ENCODE measurements at places on chromosomes 11 and 22.
A peak's percentile ranks its signal among the peaks of the same experiment; 100 is the strongest.

GRCh38 chr11:132205496-132205895, 835.1 kb downstream of the NTM start:
- DNase-seq, result no peak

- no peak for DNase-seq
Observed at GRCh38 chr11:114972105-114972504, 293.8 kb downstream of the NXPE2 start.

DNA sequence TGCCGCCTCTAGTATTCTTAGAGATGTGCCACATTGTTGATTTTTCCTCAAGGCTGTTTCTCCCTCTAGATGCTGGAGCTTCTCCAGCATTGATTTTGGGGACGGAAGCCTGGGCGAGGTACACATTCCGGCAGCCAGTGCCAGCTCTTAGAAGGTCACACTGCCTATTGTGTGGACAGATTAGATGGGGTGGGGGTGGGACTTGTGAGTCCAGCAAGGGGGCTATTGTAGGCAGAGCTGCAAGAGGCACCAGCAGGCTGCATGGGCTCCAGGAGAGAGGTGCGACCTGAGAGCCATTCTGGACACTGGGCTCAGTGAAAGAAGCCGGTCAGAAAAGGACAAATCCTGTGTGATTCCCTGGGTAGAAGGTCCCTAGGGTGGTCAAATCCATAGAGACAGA, 12.4 kb downstream of the C11orf21 start:
- DNase-seq, result no peak

- DNase-seq, result peak; percentile 16
Observed at GRCh38 chr11:111905411-111905810, 6.2 kb downstream of the CRYAB start.

- DNase-seq, result no peak
Observed at GRCh38 chr11:55349032-55349431, 6.0 kb downstream of the OR4A16 start.

GRCh38 chr11:27295928-27296327, 67.1 kb downstream of the CCDC34 start:
- no peak for DNase-seq

DNA sequence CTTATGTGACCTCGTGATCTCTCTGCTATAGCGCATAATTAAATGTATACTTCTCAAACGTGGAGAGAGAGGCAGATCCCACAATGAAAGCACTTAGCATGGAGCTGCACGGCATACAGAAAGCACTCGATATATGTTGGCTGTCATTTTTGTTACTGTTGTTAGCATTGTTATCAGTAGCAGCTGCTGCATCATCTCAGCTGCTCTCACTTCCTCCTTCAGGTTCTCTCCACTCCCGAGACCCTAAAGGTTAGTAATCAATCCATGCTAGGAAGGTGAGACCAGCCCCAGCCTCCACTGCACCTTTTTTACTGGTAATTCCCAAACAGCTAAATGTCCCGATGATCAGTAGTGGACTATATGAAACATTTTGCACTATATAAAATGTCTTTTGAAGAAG, 13.4 kb upstream of the API5 start:
- no peak for DNase-seq

- DNase-seq, result no peak
Observed at GRCh38 chr11:9396752-9397151, 12.3 kb downstream of the IPO7 start.

DNA sequence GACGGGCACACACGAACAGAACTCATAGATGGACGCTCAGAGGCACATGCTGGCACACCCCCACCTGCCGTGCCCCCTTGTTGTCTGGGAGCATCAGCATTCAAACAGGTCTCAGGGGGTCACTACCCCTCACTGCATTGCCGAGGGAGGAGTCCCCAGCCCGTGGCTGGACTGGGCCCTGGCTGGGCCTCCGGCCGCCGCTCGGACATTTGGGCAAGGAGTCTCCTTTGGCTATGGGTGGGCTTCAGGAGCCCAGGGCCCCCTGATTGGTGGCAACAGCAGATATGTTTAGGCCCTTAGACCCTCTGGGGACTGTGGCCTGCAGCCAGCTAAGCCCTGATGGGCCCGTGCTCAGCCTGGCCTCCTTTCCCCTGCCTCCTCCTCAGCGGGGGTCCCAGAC, 41.9 kb downstream of the FLRT1 start:
- no peak for DNase-seq

- no peak for DNase-seq
Observed at GRCh38 chr11:17313349-17314231, 37.1 kb downstream of the NUCB2 start.

- no peak for DNase-seq
Observed at GRCh38 chr22:46577368-46578249, 40.2 kb upstream of the CELSR1 start.

DNA sequence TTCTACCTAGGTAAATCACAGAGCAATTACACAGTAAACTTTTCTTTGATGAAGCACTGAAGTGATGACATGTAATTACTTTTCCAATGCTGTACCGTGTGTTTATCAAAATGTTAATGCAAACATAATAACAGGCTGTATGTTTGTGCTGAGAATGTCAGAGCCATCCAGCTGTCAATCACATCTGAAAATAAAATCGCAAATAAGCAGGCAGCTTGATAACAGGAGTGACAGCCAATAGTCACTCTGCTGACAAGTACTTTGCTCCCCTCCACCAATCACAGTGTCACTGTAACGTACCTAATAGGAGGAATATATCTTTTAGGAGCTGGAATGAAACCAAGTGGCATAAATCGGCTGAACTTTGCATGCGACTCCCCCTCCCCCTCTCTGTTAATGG, 119.7 kb downstream of the KIRREL3 start:
- DNase-seq, result no peak

DNA sequence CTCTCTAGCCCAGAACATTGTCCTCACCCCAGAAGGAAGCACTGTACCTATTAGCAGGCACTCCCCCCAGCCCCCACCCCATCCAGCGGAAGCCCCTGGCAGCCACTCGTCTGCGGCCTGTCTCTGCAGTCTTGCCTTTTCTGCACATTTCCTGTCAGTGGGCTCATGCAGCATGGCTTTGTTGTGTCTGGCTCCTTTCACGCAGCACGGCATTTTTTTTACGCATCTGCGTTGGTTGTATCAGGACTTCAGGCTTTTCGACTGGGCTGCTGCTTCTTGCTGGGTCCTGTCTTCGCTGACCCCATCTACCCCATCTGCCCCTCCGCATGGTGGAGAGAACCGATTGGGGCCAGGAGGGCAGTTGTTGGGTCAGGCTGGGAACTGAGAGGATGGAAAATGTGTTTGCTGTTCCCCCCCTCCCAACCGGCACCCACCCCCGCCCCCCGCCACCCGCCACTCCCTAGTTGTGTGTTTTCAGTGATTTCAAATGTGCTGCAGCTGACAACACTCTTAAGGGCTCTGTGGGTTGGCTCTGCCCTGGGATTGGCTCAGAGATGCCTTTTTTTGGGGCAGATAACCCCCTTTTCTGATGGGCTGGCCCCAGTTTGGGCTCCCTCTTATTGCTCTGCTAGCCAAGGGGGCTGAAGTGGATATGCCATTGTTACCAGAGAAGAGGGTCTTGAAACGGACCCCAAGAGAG, 110.0 kb downstream of the KIAA1671 start:
- DNase-seq, result no peak

DNA sequence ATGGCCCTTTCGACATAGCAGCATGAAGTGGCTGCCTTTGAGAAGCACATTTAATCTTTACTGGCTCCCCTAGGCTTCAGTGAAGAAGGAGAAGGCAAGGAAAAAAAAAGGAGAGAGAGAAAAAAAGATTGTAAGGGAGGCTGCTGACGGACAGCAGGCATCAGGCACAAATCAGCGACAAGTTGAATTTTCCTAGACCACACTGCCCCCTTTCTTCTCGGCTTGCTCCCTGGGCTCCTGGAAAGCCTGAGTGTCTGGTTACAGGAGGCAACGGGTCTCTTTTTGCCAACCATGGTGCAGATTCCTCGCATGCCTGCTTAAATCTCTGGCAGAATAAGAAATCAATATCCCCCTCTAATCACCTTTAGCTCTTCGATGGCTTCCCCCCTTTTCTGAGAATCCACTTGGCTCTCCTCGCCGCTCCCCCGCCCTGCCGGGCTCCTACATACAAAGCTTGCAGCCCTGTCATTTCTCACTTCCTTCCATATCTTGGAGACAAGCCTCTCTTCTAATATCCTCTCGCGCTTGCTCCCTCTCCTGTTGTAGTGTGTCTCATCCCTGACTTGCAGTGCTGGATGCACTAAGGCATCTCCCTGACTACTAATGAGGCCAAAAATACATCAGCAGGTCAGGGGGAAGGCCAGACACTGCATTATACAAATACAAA, 14.3 kb downstream of the BLID start:
- DNase-seq, result no peak

GRCh38 chr11:101009690-101010055, 119.9 kb downstream of the PGR start:
- DNase-seq, result no peak

GRCh38 chr11:76694664-76695063, 24.1 kb upstream of the LRRC32 start:
- DNase-seq, result no peak

DNA sequence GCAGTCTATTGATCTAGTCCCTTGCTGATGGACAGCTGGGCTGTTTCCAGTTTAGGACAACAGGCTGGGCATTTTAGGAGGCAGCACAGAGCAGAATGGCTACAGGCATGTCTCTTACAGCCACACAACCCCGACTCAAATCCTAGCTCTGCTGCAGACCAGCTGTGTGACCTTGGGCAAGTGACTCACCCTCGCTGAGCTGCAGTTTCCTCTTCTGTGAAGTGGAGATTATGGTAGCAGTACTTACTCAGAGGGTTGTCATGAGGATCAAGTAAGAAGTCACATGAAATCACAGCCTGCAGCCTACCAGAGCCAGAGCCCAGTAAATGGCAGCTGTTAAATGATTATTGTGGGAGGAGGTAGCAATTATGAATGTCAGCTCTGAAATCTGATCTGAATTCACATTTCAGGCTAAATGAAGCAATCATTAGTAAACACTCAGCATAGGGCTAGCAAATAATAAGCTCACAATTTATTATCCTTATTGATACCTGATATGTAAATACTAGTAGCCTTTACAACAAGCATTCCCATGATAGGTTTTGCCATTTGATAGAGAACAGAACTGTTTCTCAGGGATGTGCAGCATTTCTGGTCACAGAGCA, 58.9 kb downstream of the MYEOV start:
- no peak for DNase-seq

- DNase-seq, result no peak
Observed at GRCh38 chr11:118921121-118921928, 4.4 kb downstream of the BCL9L start.

DNA sequence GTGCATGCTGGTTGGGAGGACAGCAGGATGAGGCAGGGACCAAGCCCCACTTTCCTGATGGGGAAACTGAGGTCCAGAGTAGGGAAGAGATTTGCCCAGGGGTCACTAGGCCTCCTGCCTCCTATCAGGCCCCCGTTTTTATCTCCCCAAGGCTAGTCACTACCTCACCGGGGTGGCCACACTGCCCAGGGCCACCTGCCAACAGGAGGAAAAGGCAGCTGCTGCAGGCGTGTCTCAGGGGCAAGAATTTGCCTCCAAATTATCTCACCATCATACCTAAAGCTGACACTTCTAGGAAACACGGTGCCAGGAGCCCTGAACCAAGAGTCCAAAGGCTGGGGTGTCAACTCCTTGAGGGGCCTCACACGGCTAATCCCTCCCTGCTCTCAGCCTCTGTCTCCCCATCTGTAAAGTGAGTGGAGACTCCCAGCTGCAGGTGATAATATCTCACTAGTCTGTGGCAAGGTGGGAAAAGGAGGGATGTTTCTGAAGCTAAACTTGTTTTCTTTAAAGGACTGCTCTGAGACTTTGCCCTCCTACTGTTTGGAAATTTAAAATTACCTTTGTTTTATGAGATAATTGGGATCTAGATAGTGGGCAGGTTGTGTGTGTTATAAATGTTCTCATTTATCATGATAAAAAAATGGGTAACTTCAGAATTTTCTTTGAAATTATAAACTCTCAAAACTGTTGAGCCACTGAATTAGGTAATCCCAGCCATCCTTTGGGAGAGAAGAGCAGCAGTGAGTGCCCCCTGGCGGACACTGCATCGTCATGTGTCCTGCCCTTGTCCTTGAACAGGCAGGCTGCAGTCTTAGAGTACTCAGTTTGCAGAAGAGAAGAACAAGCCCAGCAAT, 60.0 kb downstream of the MYO7A start:
- peak; percentile 90 for DNase-seq

DNA sequence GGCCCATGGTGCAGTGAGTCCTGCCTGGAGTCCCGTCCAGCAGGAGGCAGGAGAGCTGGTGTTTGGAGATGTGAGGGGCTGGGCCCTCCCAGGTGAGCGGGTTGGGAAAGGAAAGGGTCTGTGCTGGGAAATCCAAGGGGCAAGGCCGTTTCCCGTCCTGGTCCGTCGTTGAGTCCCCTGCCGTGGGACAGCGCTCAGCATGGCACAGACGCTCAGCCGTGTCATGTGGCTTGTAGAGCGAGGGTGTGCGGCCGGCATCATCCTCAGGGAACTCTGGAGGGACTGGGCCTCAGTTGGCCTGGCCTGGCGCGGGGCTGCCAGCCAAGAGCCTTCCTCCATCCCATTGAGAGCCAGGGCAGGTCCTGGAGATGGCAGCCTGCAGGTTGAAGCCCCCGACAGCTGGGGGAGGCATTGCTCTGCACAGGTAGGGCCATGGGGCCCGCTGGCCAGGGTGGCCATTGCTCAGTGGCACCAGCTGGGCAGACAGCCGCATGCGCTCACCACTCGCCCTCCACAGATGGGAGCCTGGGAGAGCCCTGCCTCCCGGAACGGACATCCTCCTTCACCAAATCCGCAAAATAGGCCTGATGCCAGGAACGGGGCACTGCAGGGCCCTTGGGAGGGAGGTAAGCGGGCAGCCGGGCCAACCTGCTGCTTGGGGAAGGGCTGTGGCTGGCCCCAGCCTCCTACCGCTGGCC, 28.7 kb downstream of the KCNQ1 start:
- DNase-seq, result no peak

DNA sequence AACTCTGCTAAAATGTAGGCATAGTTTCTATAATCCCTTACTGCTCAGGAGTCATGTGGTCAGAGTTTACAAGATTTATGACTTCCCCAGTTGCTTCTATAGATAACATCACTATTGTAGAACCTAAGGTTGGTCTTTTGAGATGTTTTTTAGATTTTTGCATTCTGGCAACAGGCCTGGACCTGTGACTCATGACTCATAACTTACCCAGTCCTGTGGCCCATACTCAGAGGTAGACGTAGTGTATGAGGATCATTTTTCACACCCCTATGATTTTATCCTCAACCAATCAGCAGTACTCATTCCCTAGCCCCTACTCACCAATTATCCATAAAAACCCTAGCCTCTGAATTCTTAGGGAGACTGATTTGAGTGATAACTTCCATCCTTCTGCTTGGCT, 384.4 kb upstream of the DDI1 start:
- no peak for DNase-seq

GRCh38 chr11:3138178-3139085, 26.7 kb downstream of the OSBPL5 start:
- DNase-seq, result no peak

Measured in NCI-H446 (cell line).